ENCODE measurements at places on chromosomes 2 and 18. TPM values are rescaled to one million over a fixed set of nuclear protein-coding genes. Genes with fewer than 3 reads are reported as not detected.
A peak's percentile ranks its signal among the peaks of the same experiment; 100 is the strongest.

- DNase-seq = no peak
- H3K27ac ChIP-seq = no peak overlapping the region
- H3K4me1 ChIP-seq = peaks cover 3% of the 10 kb centered on the region
- H3K36me3 ChIP-seq = peaks cover 58% of the 10 kb centered on the region
- H3K4me3 ChIP-seq = no peak overlapping the region
These were observed 12.6 kb downstream of the NOP58 start for GRCh38 chr2:202278036-202278760.

- DNase-seq = no peak
- no peaks in the 10 kb centered on the region for H3K4me1 ChIP-seq
- no peak overlapping the region for H3K4me3 ChIP-seq
- H3K27me3 ChIP-seq = no peaks in the 10 kb centered on the region
- H3K27ac ChIP-seq = no peak overlapping the region
- H3K36me3 ChIP-seq = no peaks in the 10 kb centered on the region
These were observed 392.6 kb upstream of the CHST9 start for GRCh38 chr18:27577752-27578151.

The WDPCP gene
- total RNA-seq = 4.1 TPM

DNA sequence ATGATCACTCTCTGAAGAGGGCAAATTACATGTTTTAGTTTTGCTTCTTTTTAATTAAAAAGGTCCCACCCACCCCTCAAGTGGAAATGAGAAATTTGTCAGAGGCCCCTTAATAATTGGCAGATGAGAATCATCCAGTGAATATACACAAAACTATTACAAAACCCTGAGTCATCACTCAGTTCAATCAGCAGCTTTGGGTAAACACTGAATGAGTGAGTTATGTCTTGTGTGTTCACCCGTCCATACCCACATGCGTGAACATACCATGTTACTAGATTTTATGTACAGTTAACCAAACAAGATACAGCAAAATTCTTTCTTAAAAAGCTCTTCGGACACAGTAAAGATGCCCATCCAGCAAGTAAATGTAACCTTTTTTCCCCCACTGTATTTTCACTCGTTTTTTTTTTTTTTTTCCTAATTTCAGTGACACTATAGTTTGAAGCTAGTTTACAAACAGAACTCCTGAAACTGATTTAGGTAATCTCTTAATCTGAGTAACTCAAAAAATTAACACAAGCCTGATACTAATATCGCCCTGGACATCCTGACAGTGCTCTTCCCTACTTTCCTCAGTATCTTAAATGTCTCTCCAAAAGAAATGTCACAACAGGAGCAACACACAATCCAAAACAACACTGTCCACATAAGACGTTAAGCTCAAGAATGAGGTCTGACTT, 1.4 kb downstream of the PSME4 start:
- H3K4me1 ChIP-seq = peaks cover 33% of the 10 kb centered on the region
- peak overlapping the region; percentile 78 for H3K27ac ChIP-seq
- H3K27me3 ChIP-seq = no peaks in the 10 kb centered on the region
- H3K4me3 ChIP-seq = peak overlapping the region; percentile 83

The CD302 gene
- 0.15 TPM for total RNA-seq

GRCh38 chr2:127957240-127957639, 70.6 kb downstream of the SAP130 start:
- no peaks in the 10 kb centered on the region for H3K4me1 ChIP-seq
- H3K36me3 ChIP-seq = peaks cover 6% of the 10 kb centered on the region
- H3K4me3 ChIP-seq = no peak overlapping the region
- no peaks in the 10 kb centered on the region for H3K27me3 ChIP-seq
- no peak for DNase-seq

GRCh38 chr2:115129536-115129935, 687.1 kb downstream of the DPP10 start:
- no peaks in the 10 kb centered on the region for H3K36me3 ChIP-seq
- H3K27ac ChIP-seq = no peak overlapping the region
- no peaks in the 10 kb centered on the region for H3K27me3 ChIP-seq
- DNase-seq = no peak
- H3K4me3 ChIP-seq = no peak overlapping the region
- no peaks in the 10 kb centered on the region for H3K4me1 ChIP-seq

The POTEJ gene
- not detected for total RNA-seq

The ZNF521 gene
- total RNA-seq = 0.10 TPM

The IL37 gene
- total RNA-seq = not detected

DNA sequence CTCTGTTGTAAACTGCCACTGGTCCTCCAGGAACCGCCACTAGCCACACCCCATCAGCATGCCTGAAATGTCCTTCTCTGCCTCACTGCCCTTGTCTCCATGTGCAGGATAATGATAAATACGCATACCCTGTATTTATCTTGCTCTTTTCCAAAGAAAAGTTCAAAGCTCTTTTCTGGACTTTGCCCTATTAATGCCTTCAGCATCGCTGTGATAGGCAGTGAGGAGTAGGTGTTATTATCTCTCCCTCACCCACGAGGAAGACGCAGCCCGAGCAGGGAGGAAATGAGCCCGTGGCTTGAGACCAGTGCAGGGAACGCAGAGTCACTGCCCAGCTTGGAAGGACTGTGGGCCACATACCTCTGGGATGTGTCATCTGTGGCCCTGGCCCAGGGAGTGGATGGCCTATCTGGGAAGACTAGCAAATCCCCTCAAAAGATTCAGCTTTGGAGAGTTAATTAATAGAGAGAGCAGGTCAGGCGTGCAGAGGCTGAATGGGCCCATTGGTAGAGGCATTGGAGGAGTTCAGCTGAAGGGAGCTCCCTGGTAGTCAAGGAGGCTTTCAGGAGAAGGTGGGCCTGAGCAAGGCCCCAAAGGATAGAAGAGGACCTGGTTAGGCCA, 39.5 kb upstream of the MCFD2 start:
- H3K27me3 ChIP-seq = no peaks in the 10 kb centered on the region
- DNase-seq = no peak
- H3K4me1 ChIP-seq = peaks cover 24% of the 10 kb centered on the region
- H3K27ac ChIP-seq = peak overlapping the region; percentile 81

The GALNT5 gene
- 3.9 TPM for total RNA-seq

GRCh38 chr2:206521612-206522011, 78.3 kb downstream of the ADAM23 start:
- H3K4me1 ChIP-seq = no peaks in the 10 kb centered on the region
- DNase-seq = no peak
- no peaks in the 10 kb centered on the region for H3K27me3 ChIP-seq
- H3K4me3 ChIP-seq = no peak overlapping the region
- H3K36me3 ChIP-seq = no peaks in the 10 kb centered on the region

DNA sequence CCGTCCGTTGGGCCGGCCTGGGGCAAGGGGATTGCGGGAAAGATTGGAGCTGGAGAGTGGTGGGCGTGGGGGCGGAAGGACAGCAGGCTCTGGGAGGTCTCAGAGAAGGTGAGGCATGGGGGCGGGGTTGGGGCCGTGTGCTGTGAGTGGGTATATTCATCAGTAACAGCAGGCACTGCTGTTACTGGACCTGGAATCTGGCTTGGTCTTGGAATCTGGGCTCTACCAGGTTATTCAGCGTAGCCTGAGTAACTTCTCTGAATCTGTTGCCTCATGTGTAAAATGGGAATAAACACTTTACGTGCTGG, 435 bp downstream of the RNF181 start:
- no peak for DNase-seq
- H3K36me3 ChIP-seq = peaks cover 5% of the 10 kb centered on the region
- peak overlapping the region; percentile 72 for H3K27ac ChIP-seq
- H3K4me1 ChIP-seq = peaks cover 28% of the 10 kb centered on the region
- H3K4me3 ChIP-seq = peak overlapping the region; percentile 95

DNA sequence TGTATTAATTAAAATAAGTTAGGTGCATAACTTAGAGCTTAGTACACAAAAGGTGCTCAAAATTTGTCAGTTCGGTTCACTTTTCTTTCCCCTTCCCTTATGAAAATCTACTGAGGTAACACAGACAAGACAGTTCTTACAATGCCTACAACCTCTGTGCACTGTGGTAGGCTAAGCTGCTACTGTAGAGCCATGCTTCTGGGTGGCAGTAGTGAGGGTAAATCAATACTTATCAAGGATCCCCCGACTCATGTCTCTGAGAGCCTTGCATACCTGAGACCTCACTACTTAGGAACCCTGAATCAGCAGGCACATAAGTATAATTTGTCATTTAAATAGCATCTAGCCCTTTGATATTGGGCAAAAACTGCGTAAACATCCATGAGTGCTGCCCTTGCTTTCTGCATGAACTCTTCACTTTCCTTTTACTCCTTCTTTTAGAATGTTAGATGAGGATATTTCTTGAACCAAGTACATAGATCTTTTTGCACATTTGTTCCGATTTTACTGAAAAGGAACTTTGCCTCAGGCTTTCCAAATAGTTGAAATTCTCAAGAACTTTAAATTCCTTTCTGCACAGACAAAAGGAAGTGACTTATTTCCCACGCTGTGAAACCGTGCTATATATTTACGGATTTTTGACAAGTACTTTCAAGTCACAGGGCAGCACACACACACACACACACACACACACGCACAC, 234.4 kb downstream of the TRIB2 start:
- no peaks in the 10 kb centered on the region for H3K4me1 ChIP-seq
- H3K27ac ChIP-seq = no peak overlapping the region
- DNase-seq = no peak
- H3K36me3 ChIP-seq = no peaks in the 10 kb centered on the region

GRCh38 chr18:46167971-46168370, 63.8 kb downstream of the HAUS1 start:
- H3K27me3 ChIP-seq = no peaks in the 10 kb centered on the region
- no peak for DNase-seq
- no peak overlapping the region for H3K4me3 ChIP-seq
- H3K36me3 ChIP-seq = no peaks in the 10 kb centered on the region
- peaks cover 24% of the 10 kb centered on the region for H3K4me1 ChIP-seq

GRCh38 chr18:71403501-71403900, 1114.7 kb downstream of the SOCS6 start:
- no peak overlapping the region for H3K4me3 ChIP-seq
- DNase-seq = no peak
- H3K27me3 ChIP-seq = no peaks in the 10 kb centered on the region

- H3K27me3 ChIP-seq = no peaks in the 10 kb centered on the region
- H3K36me3 ChIP-seq = no peaks in the 10 kb centered on the region
- H3K4me3 ChIP-seq = no peak overlapping the region
- no peaks in the 10 kb centered on the region for H3K4me1 ChIP-seq
- H3K27ac ChIP-seq = no peak overlapping the region
- DNase-seq = no peak
These were observed 98.6 kb downstream of the SLC4A10 start for GRCh38 chr2:161722547-161723503.

GRCh38 chr2:212078103-212078502, 460.5 kb downstream of the ERBB4 start:
- no peaks in the 10 kb centered on the region for H3K4me1 ChIP-seq
- no peak overlapping the region for H3K27ac ChIP-seq
- no peak for DNase-seq
- H3K27me3 ChIP-seq = no peaks in the 10 kb centered on the region

The DSC2 gene
- 33.4 TPM for total RNA-seq

DNA sequence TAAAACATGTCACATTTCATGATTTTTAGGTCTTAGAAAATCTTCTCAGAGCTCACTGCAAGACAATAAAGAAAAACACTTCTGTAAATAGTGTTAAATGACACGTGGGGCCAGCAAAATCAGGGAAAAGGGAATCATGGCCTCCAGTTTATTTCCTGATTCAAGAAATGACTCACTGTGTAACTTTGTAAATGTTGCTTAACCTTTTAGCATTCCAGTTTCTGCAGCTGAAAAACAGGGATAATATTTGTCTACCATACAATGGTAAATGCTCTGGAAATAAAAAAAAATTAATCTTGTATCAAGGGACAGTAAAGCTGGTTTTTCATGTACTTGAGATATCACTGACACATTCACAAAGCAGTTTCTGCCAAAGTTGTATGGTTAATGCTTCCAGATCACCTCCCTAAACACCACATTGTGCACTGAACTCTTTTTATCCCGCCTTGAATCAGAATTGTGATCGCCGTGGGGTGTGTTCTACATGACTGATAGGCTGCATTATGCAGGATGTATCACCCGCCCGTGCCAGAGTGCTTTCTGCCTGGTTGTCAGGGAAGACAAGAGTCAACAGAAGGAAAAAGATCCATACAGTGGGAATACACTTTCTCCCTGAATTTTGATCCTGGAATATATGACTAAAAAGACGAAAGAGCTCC, 238.8 kb downstream of the IKZF2 start:
- no peaks in the 10 kb centered on the region for H3K36me3 ChIP-seq
- H3K27me3 ChIP-seq = no peaks in the 10 kb centered on the region
- no peak overlapping the region for H3K4me3 ChIP-seq
- no peak for DNase-seq

DNA sequence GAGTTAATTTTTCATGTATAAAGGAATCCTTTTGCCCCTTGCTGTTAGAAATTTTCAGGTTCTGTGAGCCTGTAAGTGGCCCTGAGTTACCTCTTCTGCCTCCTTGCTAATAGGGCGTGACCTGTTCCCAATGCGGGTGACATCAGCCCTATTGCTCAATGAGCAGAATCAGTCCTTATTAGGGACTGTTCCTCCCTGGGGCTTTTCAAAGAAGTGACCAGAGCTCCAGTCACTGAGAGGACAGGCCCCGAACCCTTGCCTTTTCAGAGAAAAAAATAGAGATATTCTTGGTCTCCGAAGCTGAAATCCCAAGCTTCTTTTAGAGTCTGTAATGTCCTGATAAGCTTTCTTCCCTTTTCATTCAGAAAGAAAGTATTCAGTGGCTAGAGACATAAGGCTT, 8.2 kb upstream of the APOB start:
- H3K4me3 ChIP-seq = no peak overlapping the region
- DNase-seq = no peak
- H3K36me3 ChIP-seq = no peaks in the 10 kb centered on the region
- H3K27ac ChIP-seq = no peak overlapping the region

- no peak overlapping the region for H3K4me3 ChIP-seq
- no peaks in the 10 kb centered on the region for H3K27me3 ChIP-seq
- no peak for DNase-seq
- H3K4me1 ChIP-seq = no peaks in the 10 kb centered on the region
- H3K36me3 ChIP-seq = no peaks in the 10 kb centered on the region
- no peak overlapping the region for H3K27ac ChIP-seq
These were observed 65.4 kb upstream of the CTNNA2 start for GRCh38 chr2:79447463-79447862.

All from HCT116 (cell line).